ENCODE measurements at places on chromosomes 2 and 18.

- DNase-seq: no peak
Measured at GRCh38 chr2:71712158-71712818, 258.9 kb downstream of the DYSF start.

DNA sequence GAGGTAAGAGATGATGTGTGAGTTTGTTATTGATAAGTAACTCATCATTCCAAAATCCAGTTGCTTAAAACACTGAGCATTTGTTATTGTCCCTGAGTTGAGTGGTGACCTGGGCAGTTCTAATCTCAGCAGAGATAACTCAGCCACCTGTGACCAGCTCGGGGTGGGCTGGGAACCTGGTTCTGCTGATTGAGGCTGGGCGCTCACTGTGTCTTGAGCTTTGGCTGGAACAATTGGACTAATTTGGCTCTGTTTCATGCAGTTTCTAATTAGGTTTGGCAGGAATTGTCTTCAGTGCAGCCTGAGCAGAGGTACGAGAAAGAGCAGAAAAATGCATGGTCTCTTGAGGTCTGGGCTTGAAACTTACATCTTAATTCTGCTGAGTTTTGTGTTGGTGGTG is 144.7 kb downstream of the RNF144A start:
- DNase-seq: no peak

GRCh38 chr2:113876503-113877387 is 13.1 kb upstream of the ACTR3 start:
- DNase-seq: no peak

GRCh38 chr2:21356086-21356856 is 232.5 kb downstream of the TDRD15 start:
- DNase-seq: no peak

DNA sequence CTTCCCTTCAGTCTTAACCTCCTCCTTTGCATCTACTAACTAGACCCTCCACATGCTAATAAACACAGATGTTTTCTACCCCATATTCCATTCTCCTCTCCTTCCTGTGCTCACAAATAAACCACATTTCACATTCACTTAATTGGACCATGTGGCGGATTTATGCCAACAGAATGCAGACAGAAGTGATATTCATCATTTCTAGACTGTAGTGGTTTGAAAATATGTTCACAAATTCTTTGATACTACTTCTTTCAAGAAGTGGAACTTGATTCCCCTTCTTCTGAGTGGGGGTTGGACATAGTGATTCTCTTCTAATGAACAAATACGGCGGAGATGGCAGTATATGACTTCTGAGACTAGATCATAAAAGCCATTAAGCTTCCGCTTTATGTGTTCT is 73.5 kb upstream of the SPTBN1 start:
- no peak for DNase-seq

GRCh38 chr2:4635289-4635688 is 931.9 kb downstream of the DCDC2C start:
- no peak for DNase-seq

DNA sequence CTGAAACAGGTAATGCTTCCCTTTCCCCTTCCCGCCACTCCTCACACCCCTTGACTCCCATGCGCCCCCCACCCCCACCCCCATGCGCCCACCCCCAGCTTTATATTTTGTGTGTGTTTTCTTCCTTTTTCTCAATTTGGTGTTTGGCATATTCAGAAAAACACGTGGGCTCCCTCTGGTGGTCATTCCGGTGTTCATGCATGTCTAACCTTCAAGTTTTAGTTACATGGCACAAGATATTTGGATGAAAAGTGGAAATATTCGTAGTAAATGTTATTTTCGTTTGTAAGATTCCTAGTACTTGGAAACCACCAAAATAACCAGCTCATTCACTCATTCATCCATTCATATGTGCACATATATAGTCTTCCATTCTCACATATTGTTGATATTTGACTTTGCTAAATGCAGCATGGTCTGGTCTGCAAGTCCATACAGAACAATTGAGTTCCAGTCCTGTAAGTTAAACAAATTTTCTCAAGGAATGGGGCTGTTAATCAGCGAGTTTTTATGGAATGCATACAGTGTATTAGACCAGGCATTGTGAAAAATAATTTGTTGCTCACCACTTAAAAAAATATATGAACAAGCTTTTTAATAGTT is 143.6 kb upstream of the MAP3K20 start:
- DNase-seq: no peak

DNA sequence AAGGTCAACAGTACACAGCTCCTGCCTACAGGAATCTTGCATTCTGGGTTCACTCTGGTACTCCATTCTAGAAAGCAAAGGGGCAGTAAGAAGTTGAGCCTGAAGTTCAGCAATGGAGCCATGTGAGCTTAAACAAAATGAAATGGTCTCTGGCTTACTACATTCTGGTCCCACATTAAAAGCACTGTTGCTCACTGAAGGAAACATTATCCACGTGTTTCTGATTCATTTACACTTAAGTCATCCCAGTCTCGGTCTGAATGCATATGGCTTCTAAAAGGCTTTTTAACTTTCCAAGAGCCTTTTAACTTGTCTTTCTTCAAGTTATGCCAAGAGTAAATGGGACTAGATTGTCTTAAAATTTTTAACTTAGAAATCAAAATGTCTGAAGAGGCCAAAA is 177.8 kb downstream of the LNPK start:
- no peak for DNase-seq

DNA sequence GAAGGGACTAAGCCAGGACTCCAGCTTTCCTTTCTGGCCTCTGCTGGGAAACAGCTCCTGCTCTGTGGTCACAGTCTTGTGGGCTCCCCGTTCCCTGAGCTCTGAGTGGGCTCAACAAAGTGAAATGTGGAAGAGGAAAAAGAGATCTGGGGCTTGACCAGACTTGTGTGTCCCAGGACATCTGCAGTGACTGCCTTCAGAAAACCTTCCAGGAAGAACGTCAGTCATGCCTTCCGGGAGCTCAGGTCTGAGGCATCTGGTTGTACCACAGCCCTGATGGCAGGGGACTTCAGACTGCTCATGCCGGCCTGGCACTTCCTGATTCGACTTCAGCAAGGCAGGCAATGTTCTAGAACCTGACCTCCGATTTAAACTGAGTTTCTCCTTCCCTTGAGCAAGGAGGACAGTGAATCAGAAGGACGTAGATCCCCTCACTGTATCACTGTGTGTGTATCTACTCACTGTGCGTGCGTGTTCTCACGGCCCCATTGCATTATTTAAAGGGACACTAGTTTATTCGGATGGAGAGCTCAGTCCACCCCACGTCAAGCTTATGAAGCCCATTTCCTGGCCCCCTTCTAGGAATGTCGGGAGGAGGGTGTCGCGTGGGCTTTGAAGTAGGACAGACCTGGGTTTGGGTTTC is 548 bp upstream of the FBLN7 start:
- no peak for DNase-seq

DNA sequence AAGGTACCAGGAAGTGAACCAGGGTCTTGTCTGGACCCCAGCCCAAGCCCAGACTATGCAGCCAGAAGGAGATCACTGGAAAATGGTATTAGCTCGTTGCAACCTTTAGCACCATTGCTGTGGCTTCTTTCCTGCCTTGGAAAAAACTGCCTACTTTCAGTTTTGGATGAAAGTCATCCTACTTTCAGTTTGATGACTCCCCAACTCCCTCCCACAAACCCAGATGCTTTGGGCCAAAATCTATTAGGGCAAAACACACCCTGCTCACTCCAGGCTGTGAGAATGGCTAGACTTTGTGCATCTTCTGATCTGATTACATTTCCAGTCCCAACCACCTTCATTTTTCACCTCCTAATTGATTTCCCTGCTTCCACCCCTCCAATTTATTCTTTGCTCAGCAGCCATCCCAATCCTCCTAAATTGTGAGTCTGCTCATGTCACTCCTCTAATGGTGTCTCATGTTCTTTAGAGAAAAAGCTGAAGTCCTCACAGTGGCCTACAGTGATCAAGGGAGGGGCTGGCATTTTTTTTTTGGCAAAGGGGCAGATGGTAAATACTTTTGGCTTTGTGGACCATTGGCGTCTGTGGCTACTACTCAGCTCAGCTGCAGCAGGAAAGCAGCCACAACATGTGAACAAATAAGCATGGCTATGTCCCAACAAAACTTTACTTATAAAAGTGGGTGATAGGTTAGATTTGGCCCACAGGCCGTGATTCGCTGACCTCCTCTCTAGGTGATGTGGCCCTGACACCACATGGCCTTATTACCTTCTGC is 368.7 kb downstream of the SLC4A3 start:
- DNase-seq: no peak

- DNase-seq: no peak
Measured at GRCh38 chr18:69647702-69648101, 247.0 kb downstream of the DOK6 start.

- no peak for DNase-seq
Measured at GRCh38 chr2:230843132-230843531, 21.6 kb upstream of the ITM2C start.
